ENCODE measurements at places on chromosomes 1 and 21.

- no peak for DNase-seq
These were observed 8.7 kb downstream of the SZRD1 start for GRCh38 chr1:16375521-16376340.

DNA sequence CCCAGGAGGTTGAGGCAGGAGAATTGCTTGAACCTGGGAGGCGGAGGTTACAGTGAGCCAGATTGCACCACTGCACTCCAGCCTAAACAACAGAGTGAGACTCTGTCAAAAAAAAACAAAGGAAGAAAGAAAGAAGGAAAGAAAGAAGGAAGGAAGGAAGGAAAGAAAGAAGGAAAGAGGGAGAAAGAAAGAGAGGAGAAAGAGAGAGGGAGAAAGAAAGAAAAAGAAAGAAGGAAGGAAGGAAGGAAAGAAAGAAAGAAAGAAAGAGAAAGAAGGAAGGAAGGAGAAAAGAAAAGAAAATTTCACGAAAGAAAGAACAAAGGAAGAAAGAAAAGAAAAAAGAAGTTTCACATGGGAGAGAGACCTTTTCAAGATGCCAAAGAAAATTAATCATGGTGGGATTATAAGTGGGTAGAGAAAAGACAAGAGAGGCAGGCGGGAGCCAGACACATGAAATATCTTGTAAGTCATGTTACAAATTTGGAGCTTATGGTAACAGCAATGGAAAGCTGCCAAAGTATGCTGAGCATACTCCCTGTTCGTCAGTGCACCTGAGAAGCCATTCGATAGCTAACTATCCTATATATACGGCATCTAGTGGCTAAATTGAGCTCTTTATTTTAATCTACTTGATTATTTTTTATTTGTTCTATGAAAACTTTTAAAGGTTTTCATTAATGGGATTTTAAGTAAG lies 41.3 kb upstream of the TNFSF4 start:
- no peak for DNase-seq

- DNase-seq: no peak
These were observed 415.5 kb upstream of the ADAMTS5 start for GRCh38 chr21:27382404-27382803.

GRCh38 chr1:94927405-94928175 lies 680 bp upstream of the CNN3 start:
- peak; percentile 3 for DNase-seq

GRCh38 chr1:64581843-64582185 lies 111.9 kb downstream of the CACHD1 start:
- DNase-seq: no peak

DNA sequence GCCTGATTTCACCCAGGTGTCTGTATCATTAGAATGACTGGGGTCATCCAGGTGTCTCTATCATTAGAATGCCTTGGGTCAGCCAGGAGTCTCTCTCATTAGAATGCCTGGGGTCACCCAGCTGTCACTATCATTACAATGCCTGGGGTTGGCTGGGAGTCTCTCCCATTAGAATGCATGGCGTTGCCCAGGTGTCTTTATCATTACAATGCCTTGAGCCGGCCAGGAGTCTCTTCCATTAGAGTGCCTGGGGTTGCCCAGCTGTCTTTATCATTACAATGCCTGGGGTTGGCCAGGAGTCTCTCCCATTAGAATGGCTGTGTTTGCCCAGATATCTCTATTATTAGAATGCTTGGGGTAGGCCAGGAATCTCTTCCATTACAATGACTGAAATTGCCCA lies 61.6 kb downstream of the RNF187 start:
- DNase-seq: no peak

GRCh38 chr1:67390041-67390887 lies 39.9 kb downstream of the SERBP1 start:
- no peak for DNase-seq

DNA sequence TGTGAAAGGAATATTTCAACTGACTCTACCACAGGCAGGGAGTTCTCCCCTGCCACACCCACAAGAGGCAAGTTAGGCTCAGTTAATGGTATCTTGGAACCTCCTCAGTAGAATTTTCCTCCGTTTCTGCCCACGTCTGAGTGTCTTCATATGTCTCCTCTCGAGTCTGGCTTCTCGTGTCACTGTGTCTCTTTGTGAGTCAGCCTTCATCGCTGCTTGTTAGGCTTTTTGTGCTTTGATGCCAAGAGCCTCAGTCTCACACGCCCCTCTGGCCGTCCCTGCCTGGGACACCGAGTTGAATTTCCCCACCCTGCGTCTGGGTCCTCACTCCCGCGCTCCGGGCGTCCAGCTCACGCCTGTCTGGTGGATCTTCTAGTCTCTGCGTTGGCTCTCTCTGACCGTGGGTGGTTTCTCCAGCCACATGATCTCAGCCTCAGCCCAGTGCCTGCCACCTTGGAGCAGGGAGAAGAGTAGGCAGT lies 125.7 kb upstream of the GADD45A start:
- no peak for DNase-seq

GRCh38 chr1:157993147-157993917 lies at the start of gene KIRREL1:
TSS of gene KIRREL1 (plus strand) at chr1:157993645. CDS start at chr1:157993677, 32 bp downstream.
- no peak for DNase-seq

GRCh38 chr1:113657556-113658063 lies 101.7 kb downstream of the PHTF1 start:
- DNase-seq: no peak

GRCh38 chr1:94272388-94272787 lies 35.0 kb upstream of the ARHGAP29 start:
- DNase-seq: no peak

- no peak for DNase-seq
These were observed 65.6 kb upstream of the ETS2 start for GRCh38 chr21:38740090-38740489.

- DNase-seq: no peak
These were observed 9.3 kb downstream of the LEPR start for GRCh38 chr1:65429806-65430205.

GRCh38 chr1:193309936-193310475 lies 123.6 kb upstream of the B3GALT2 start:
- DNase-seq: no peak

- no peak for DNase-seq
These were observed 6.8 kb upstream of the CDC42 start for GRCh38 chr1:22045604-22046228.

GRCh38 chr1:216193839-216194443 lies 229.3 kb downstream of the USH2A start:
- DNase-seq: no peak

- DNase-seq: no peak
These were observed 1.4 kb upstream of the SKI start for GRCh38 chr1:2226525-2227345.

- no peak for DNase-seq
These were observed 2.7 kb upstream of the CD58 start for GRCh38 chr1:116573431-116574095.

- peak; percentile 47 for DNase-seq
These were observed 618 bp downstream of the JAM2 start for GRCh38 chr21:25639551-25640201.

GRCh38 chr1:193338194-193338593 lies 151.8 kb upstream of the B3GALT2 start:
- no peak for DNase-seq

GRCh38 chr1:234914606-234915290 lies 213.9 kb downstream of the TOMM20 start:
- no peak for DNase-seq

DNA sequence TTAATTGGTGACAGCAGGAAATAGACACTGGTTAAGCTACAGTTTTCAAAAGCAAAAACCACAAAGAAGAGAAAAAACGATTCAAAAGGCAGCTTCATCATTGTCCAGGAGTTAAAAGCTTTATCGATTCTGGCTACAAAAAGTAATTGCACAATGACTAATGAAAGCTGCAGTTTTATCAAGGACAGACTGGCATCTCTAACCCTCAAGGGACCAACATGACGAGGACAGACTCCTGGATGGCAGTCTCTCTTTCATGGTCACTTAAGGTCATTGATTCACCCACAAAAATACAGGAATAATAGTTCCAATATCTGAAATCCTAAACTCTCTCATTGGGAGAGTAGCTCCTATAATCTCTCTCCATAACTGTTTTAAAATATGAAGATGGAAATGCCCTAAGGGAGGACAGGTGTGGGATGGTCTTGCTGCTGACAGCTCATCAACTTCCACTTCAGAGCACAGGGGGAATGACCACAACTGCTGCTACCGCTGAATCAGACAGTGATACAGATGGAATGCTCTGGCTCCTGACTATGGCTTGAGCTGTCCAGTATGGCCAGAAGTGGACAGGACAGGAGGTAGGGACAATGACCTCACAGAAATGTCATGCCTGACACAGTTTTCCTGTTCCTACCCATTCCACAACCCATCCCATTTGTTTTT lies 17.4 kb upstream of the CPLANE2 start:
- DNase-seq: no peak

DNA sequence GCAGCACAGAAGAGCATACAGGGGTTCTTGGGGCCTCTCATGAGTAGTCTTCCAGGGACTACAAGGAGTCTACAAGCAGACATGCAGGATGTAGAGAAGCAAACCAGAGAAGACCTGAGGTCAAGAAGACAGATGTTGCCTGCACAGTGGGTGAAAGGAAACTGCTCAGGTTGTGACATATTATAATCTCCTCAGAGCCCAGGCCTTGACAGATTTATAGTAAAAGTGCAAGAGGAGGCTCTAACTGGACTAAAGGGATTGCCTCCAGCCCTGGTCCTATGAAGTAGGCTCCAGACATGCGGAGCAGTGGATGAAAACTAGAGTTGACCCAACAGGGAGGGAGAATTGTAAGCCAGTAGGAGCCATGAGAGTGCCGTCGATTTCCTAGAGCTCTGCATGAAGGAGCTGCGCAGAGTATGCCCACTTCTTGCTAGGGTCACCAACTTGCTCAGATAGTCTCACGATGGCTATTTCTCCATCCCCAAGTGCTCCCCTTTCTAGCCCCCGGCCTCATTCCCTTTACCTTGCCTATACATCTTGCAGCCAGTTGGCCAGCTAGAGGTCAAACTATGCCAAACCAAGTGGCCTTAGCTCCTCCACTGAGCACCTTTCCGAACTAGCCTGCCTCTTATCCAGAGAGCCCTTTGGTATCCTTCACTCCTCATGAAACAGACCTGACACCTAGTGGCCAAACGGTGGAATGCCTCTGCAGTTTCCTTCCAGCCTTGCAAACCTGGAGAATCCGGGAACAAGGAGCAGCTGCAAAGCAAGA lies 36.2 kb upstream of the IPO9 start:
- DNase-seq: peak; percentile 58

DNA sequence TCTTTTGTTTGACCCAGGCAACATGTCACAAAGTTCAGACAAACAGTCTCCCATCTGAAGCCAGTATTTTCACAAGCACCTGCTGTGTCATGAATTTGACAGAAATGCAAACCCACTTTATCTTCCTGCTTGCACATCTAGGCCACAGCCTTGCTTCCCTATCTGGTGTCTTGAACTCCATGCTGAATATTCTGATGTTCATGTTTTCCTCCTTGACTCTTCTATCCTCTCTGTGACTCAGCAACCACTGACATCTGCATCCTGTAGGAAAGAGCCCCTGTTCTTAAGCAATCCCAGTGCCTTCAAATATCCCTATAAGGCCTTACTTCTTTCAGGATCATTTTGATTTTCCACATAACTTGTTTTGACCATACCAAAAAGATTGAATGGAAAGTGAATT lies 6.5 kb downstream of the CD55 start:
- DNase-seq: no peak

DNA sequence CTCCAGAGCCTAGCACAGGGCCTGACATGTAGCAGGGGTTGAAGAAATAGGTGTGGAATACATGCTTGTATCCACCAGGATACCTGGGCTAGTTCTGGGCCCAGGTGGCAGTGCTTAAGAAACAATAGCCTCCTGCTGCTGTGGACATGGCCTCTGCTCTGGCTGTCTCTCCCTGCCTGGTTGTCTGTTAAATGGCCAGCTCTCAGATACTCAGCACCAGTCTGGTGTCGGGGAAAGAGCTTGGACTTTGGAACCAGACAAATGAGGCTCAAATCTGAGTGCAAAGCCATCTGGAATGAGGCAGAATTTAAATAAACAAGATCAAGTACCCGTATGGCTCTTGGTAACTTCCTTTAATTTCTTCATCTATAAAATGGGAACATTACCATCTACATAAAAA lies 31.5 kb downstream of the SESN2 start:
- no peak for DNase-seq

GRCh38 chr1:181817091-181817490 lies 244.4 kb downstream of the ZNF648 start:
- no peak for DNase-seq

DNA sequence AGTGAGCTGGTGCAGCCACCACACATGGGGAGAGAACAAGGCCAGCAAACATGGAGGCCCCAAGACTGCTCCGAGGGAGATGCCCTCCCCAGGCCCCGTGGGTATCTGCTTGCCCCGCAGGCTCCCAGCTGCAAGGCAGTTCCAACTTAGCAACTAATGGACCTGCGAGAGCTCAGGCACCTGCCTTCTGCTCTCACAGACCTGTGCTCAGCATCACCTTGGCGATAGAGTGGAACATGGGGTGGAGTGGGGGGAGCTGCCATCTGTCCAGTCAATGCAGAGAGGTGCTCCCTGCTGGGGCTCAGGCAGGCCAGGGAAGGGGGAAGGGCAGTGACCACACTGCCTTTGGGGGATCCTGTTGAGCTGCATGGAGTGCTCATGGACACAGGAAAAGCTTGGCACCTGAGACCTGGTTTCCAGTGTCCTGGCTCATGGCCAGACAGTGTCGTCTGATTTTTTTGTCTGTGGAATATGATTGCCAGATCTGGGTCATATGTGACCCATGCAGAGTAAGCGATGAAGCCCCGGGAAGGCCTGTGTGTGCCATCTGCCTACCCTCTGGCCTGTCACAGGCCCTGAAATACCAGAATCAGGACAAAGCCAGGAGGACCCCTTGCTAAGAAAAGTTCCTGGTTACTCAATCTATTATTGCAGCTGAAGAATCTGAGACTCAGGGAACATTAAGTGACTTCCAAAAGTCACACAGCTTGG lies 39.9 kb upstream of the TENT5C start:
- DNase-seq: no peak

DNA sequence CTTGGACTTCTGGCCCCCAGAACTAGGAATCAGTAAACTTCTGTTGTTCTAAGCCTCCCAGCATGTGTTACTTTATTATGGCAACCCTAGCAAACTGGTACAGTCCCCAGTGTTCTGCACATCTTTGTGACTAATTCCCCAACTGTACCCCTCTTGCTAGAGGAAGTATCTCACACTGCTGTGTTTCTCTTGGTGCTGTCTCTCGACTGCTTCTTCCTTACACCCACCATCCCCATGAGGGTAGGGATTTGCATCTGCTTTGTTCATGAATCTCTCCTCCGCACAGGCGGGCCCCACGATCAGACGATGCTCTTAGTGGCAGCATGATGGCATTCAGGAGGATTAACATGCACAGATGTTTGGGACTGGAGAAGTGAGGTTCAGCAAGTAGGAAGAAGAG lies 46.7 kb downstream of the CLIC6 start:
- no peak for DNase-seq

DNA sequence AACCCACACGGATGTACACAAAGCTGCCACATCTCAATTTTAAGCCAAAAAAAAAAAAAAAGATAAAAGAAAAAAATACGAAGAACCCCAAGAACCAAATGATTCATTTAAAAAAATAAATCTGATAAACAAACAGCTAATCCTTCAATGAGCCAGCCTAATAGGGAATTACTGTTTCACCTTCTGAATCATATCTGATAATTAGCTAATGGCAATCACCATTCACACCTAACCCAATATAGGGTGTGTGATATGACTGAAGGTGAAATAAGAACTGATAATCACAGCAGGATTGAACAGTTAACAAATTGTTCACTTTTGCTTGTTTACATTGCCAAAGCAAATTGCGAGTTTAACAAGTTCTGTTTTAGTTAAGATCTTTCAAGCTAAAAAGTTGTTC lies 61.4 kb downstream of the LAMC2 start:
- no peak for DNase-seq

GRCh38 chr1:6515771-6516170 lies 24.3 kb upstream of the PLEKHG5 start:
- no peak for DNase-seq
